ENCODE measurements at places on chromosomes 5 and 9. TPM values are rescaled to one million over a fixed set of nuclear protein-coding genes. Genes with fewer than 3 reads are reported as not detected.
A peak's percentile ranks its signal among the peaks of the same experiment; 100 is the strongest.

- DNase-seq, result no peak
- no peaks in the 10 kb centered on the region for H3K36me3 ChIP-seq
- no peaks in the 10 kb centered on the region for H3K4me1 ChIP-seq
- no peak overlapping the region for H3K27ac ChIP-seq
These were observed 508.8 kb downstream of the SEMA5A start for GRCh38 chr5:9037048-9037447.

GRCh38 chr9:125748446-125749099 lies 1.4 kb downstream of the PBX3 start:
- peak; percentile 83 for DNase-seq
- peak overlapping the region; percentile 92 for H3K27ac ChIP-seq
- no peaks in the 10 kb centered on the region for H3K36me3 ChIP-seq
- H3K4me3 ChIP-seq, result peak overlapping the region; percentile 94
- peaks cover 53% of the 10 kb centered on the region for H3K4me1 ChIP-seq
- H3K27me3 ChIP-seq, result no peaks in the 10 kb centered on the region

DNA sequence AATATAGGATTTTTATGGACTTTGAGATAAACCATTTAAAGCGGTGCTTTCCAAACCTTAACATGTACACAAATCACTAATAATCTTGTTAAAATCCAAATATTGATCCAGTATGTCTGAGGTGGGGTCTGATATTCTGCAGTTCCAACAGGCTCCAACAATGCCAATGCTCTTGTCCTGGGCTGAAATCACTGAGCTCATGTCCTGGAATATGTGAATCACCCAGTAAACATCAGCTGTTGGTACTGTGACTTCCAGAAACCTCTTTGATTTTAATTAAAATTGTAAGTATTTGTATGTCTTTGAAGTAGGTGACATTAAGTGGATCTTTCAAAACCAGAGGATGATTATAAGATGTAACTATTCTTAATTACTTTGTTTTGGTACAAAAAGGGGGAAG lies 52.8 kb upstream of the CAST start:
- no peak overlapping the region for H3K4me3 ChIP-seq
- no peaks in the 10 kb centered on the region for H3K27me3 ChIP-seq
- DNase-seq, result no peak
- peaks cover 9% of the 10 kb centered on the region for H3K4me1 ChIP-seq

DNA sequence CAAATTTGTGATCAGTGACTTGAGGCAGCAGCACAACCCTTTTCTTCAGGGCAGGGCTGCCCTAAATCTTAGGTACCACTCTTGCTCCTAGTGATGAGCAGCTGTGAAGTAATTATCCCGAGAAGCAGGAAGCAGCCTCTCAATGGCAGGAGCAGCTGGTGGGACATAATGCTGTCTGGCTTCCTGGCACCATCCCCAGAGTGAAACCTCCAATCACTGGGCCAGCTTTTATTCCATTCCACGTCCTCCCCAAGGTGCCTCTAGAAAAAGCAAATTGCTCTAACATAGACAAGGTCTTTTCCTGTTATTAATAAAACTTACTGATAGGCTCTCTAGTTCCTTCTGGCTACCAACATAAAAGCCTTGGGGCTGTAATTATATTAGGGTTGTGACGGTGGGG lies 154.0 kb downstream of the FRMD3 start:
- H3K4me3 ChIP-seq, result no peak overlapping the region
- no peaks in the 10 kb centered on the region for H3K36me3 ChIP-seq
- no peaks in the 10 kb centered on the region for H3K27me3 ChIP-seq
- H3K4me1 ChIP-seq, result no peaks in the 10 kb centered on the region
- H3K27ac ChIP-seq, result no peak overlapping the region

GRCh38 chr5:170150713-170151096 lies 45.0 kb downstream of the FOXI1 start:
- H3K27me3 ChIP-seq, result no peaks in the 10 kb centered on the region
- no peaks in the 10 kb centered on the region for H3K36me3 ChIP-seq
- no peak overlapping the region for H3K27ac ChIP-seq
- DNase-seq, result no peak

GRCh38 chr9:77922591-77922990 lies 109.0 kb downstream of the GNAQ start:
- no peaks in the 10 kb centered on the region for H3K4me1 ChIP-seq
- no peaks in the 10 kb centered on the region for H3K36me3 ChIP-seq
- H3K27me3 ChIP-seq, result no peaks in the 10 kb centered on the region
- no peak overlapping the region for H3K27ac ChIP-seq
- H3K4me3 ChIP-seq, result no peak overlapping the region
- no peak for DNase-seq

Gene ARL14EPL
- not detected for polyA plus RNA-seq

- H3K4me3 ChIP-seq, result no peak overlapping the region
- H3K4me1 ChIP-seq, result no peaks in the 10 kb centered on the region
- H3K27me3 ChIP-seq, result no peaks in the 10 kb centered on the region
- H3K36me3 ChIP-seq, result no peaks in the 10 kb centered on the region
- DNase-seq, result no peak
- peak overlapping the region; percentile 5 for H3K27ac ChIP-seq
These were observed 301.1 kb upstream of the ACTBL2 start for GRCh38 chr5:57783693-57784092.

DNA sequence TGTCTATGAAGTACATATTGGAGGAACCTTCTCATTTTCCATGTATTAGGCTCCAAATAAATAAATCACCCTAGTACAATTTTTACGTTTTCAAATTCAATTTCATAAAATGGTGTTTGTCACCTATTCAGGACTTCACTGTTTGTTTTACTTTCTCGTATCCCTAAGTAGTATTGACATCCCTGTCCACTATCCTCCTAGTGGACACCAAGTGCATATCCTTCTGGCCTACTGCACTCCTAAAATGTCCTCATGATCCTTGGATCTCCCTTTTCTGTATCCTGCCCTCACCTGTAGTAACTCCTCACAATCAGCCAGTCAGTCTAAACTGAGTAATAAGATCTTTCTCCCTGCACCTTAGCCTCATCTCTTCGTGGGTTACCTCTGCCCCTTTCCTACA lies 539.9 kb downstream of the DMRTA1 start:
- H3K27ac ChIP-seq, result no peak overlapping the region
- no peaks in the 10 kb centered on the region for H3K27me3 ChIP-seq
- no peaks in the 10 kb centered on the region for H3K4me1 ChIP-seq
- no peak overlapping the region for H3K4me3 ChIP-seq

- no peaks in the 10 kb centered on the region for H3K4me1 ChIP-seq
- H3K27me3 ChIP-seq, result no peaks in the 10 kb centered on the region
These were observed 150.6 kb upstream of the ACOT12 start for GRCh38 chr5:81544351-81545018.

- H3K4me1 ChIP-seq, result peaks cover 17% of the 10 kb centered on the region
- H3K27me3 ChIP-seq, result no peaks in the 10 kb centered on the region
- DNase-seq, result no peak
- H3K27ac ChIP-seq, result no peak overlapping the region
These were observed 140.5 kb upstream of the TARS1 start for GRCh38 chr5:33300209-33300742.

DNA sequence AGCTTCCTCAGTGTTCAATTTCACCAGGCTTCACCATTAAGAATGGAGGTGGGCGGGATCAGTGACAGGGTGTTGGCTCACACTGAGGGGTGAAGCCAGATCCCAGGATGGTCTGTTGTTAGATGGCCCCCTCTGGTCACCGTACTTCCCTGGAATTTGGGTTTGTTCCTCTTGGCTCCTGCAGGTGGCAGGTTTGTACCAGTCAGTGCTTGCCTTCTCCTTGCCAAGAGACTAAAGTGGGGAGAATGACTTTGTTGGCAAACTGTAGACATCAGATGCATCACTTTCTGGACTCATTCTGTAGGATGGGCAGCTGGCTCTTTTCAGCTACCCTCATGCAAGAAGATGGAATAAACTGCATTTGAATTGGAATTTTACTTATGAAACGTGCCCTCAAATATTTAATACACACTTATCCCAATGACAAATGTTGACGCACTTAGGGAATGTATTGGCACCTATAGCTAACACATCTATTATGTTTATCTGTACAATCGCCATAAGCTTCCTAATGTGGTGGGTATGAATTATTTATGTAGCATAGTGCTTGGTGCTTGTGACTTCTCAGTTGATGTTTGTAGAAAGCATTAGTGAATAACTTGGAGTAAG lies 31.4 kb upstream of the ANKRD55 start:
- no peaks in the 10 kb centered on the region for H3K27me3 ChIP-seq
- no peak for DNase-seq
- no peak overlapping the region for H3K4me3 ChIP-seq
- H3K4me1 ChIP-seq, result no peaks in the 10 kb centered on the region

DNA sequence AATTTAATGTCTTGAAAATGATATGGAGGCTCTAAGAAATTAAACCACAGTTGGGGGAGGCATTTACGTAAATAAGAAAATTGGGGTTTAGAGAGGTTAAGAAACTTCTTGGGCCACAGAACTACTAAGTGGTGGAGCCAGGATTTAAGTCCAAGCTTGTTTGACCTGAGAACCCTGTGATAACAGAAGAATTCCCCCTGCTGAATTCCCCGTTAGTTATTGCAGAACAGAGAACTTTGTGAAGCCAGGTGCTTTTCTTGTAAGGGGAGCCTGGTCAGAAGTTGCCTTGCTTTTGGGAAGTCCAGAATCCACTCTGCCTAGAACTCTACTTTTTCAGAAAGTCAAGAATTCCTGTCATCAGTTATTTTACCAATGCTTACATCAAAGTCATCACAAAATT lies 309.3 kb upstream of the SEMA6A start:
- no peaks in the 10 kb centered on the region for H3K27me3 ChIP-seq
- H3K27ac ChIP-seq, result no peak overlapping the region
- H3K36me3 ChIP-seq, result no peaks in the 10 kb centered on the region
- no peak for DNase-seq
- no peaks in the 10 kb centered on the region for H3K4me1 ChIP-seq

Gene C7
- 53.2 TPM for polyA plus RNA-seq

DNA sequence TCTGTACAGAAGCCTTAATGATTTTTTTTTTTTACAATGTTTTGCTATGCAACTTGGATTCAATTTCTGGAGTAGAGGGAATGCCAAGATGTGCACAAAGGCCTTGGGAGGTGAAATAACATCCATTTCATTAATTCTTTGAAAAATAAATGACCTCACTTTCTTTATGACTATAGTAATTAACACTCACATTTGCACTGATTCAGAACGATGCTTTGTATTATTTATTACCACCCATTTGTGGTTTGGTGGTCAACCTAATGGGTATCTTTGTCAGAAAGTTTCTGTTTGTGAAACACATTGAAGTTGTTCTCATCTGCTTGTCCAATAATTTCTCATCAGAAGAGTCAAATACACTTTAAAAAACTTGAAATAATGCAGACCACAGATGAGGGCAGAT lies 169.3 kb downstream of the NTRK2 start:
- H3K4me3 ChIP-seq, result no peak overlapping the region
- DNase-seq, result no peak
- no peak overlapping the region for H3K27ac ChIP-seq
- H3K36me3 ChIP-seq, result no peaks in the 10 kb centered on the region

- no peak overlapping the region for H3K4me3 ChIP-seq
- no peak for DNase-seq
- no peak overlapping the region for H3K27ac ChIP-seq
- peaks cover 4% of the 10 kb centered on the region for H3K4me1 ChIP-seq
- H3K36me3 ChIP-seq, result peaks cover 44% of the 10 kb centered on the region
- H3K27me3 ChIP-seq, result no peaks in the 10 kb centered on the region
These were observed 32.9 kb downstream of the FCHO2 start for GRCh38 chr5:72988769-72989168.

Gene SOWAHA
- 0.56 TPM for polyA plus RNA-seq

Gene GFRA3
- polyA plus RNA-seq, result 0.14 TPM

Gene SLC4A9
- polyA plus RNA-seq, result 0.04 TPM

DNA sequence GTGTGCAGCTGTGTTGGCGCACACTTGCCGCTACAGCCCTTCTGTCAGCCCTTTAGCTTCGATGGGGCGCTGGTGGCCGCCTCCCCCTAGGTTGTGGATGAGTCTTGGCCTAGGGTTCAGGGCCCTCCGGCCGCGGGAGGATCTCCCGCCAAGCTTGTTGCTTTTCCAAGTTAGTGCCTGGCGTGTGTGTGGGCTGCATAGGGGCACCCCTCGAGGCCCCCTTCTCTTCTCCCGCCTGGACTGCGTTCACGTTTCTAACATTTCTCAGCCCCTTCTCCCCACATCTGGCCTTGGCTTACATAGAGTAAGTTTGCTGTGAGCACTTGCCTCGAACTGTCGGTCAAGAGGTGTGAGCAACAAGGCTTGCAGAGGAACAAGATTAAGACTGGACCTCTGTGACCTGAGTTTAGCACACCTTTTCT lies 413 bp upstream of the OXCT1 start:
- peaks cover 44% of the 10 kb centered on the region for H3K4me1 ChIP-seq
- no peak for DNase-seq
- H3K36me3 ChIP-seq, result no peaks in the 10 kb centered on the region

GRCh38 chr9:125649315-125649714 lies 57.7 kb downstream of the MAPKAP1 start:
- no peak overlapping the region for H3K4me3 ChIP-seq
- no peak for DNase-seq
- peaks cover 73% of the 10 kb centered on the region for H3K4me1 ChIP-seq
- H3K27ac ChIP-seq, result peak overlapping the region; percentile 86
